Stimulated activated CD4-positive, alpha-beta T cell treated with anti-CD3 and anti-CD28 coated beads, TNF-alpha, amount 100 ng/mL, for 1 hour (primary cell): ENCODE measurements at places on chromosomes 13 and 19.

- DNase-seq, result no peak
Measured at GRCh38 chr13:95723438-95723837, 46.5 kb downstream of the DNAJC3 start.

GRCh38 chr13:21825186-21825585 lies 154.3 kb downstream of the FGF9 start:
- DNase-seq, result no peak

- peak; percentile 76 for DNase-seq
Measured at GRCh38 chr19:48965040-48965805, at the start of gene FTL. Gene FTL, plus strand, starts transcription at chr19:48965309. Its CDS starts 199 bp downstream, at chr19:48965508.

DNA sequence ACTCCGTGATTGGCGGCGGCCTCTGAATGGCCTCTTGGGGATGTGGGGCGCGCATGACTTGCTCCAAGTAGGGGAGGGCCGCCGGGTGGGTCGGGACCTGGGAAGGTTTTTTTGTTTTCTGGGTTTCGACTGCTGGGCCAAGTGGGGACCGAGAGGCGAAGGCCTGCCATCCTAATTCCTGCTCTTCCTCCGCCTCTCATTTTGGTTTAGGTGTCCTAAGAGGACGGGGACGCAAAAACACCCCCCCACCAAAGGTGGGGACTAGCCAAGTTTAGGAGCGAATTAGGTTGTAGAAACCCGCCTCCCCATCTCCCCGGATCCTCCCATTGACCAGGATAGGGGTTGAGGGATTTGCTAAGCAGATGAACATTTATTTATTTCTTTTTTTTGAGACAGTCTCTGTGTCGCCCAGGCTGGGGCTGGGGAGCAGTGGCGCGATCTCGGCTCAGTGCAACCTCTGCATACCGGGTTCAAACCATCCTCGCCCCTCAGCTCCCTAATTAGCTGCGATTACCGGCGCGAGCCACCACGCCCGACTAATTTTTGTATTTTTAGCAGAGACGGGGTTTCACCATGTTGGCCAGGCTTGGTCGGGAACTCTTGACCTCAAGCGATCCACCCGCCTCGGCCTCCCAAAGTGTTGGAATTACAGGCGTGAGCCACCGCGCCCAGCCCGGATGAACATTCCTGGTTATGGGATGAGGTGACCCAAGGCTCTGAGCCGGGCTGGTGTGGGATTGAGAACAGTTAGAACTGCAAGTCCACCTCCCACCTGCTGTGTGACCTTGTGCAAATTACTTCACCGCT lies 838 bp downstream of the PPP2R1A start:
- no peak for DNase-seq

DNA sequence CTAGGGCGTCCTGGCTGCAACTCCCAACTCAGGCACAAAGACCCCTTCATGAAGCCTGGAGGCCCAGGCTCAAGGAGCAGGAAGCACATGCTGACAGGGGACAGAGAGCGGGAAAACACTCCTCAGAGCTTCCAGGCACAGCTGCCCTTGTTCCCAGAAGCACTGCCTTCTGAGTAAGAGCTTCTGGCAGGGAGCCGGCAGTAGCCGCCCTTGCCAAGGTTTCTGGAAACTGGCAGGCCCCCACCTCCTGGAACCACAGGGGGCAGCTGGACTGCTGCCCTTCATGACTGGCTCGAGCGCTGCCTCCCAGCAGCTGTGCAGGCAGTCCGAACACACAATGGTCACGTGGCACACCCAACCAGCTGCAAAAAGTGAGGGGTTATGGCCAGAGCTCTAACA lies 33.6 kb upstream of the EPHX3 start:
- no peak for DNase-seq

DNA sequence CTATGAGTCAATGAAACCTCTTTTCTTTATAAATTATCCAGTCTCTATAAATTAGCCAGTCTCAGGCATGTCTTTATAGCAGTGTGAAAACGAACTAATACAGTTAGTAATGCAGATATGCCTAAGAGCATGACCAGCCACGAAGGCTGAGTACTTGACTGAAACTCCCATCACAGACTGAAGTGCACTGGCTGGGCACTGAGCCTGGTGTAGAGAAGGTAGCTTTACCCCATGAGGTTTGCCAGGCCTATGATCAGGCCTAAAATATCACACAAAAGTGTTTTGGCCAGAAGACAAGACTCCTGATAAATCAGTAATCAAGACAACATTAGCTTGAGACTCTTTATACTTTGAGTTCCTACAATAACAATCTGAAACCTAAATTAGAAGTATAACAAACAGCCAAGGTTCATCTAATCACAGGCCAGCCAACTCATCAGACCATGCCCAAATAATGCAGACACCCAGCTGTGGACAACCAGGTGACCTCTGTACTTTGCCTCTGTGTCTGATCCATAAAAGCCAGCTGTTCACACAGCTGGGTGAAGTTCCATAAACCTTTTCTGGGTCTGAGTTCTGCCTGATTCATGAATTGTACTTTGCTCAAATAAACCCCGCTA lies 771.8 kb upstream of the SLITRK1 start:
- no peak for DNase-seq

DNA sequence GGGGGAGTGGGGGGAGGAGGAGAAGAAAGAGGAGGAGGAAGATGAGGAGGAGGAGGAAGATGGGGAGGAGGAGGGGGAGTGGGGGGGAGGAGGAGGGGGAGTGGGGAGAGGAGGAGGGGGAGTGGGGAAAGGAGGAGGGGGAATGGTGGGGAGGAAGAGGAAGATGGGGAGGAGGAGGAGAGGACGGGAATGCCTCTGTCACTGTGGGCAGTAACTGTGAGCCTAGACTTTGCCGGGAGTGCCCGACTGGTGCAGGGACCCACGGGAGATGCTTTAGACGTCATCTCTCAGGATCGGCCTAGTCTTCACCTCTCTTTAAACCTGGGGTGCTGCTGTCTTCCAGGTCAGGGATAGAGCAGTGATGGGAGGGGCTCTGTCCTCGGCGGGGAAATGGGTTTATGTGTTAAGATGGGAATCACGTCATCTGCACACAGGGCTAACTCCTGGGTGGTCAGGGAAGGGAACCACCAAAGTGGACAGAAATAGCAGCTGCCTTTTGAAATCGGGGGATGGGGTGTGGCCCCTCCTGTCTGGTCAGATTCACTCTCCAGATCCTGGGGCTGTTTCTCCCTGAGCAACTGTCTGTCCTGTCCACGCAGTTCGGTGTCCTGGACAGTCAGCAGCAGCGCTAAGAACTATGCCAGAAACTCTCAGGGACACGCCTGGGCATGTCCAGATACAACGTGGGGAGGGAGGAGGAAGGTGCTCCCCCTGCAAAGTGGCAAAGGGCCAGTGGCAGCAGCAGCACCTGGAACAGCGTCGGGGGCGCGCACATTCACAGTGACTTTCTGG lies 26.9 kb downstream of the GAS6 start:
- no peak for DNase-seq

- no peak for DNase-seq
Measured at GRCh38 chr19:45294291-45295029, 28.2 kb downstream of the CKM start.

- DNase-seq, result no peak
Measured at GRCh38 chr19:6616011-6616410, 25.1 kb upstream of the CD70 start.
